Trophoblast cell (in vitro differentiated cells and primary cell): ENCODE measurements at places on chromosomes 6 and 20.

DNA sequence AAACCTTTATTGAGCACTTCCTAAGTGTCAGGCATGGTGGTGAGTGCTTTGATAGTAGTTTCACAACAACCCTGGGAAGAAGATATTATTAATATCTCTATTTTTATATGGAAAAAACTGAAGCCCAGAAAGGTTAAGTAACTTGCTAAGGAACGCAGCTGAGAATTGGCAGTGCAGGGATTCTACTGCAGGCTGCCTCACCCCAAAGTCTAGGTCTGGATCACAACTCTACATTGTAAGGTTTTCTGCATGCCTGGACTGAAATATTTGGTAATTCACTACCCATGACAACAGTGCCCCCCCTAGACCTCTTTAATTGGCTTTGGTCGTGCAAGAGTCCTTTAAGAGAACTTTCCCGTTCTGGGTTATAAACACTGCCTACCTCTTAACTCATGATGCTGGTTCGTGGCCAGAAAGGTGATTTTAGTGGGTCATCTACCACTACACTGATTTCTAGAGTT lies 67.1 kb upstream of the KCNQ5 start:
- H3K4me3 ChIP-seq, result no peak overlapping the region
- no peaks in the 10 kb centered on the region for H3K36me3 ChIP-seq
- no peaks in the 10 kb centered on the region for H3K27me3 ChIP-seq
- H3K27ac ChIP-seq, result no peak overlapping the region
- H3K4me1 ChIP-seq, result no peaks in the 10 kb centered on the region

- no peaks in the 10 kb centered on the region for H3K4me1 ChIP-seq
- peak overlapping the region; percentile 20 for H3K4me3 ChIP-seq
- no peaks in the 10 kb centered on the region for H3K36me3 ChIP-seq
- H3K27me3 ChIP-seq, result no peaks in the 10 kb centered on the region
- no peak for DNase-seq
Measured at GRCh38 chr6:58073263-58073662, 755.8 kb downstream of the PRIM2 start.

- peaks cover 3% of the 10 kb centered on the region for H3K4me1 ChIP-seq
- DNase-seq, result no peak
- H3K27me3 ChIP-seq, result no peaks in the 10 kb centered on the region
- H3K4me3 ChIP-seq, result no peak overlapping the region
- H3K36me3 ChIP-seq, result no peaks in the 10 kb centered on the region
- peak overlapping the region; percentile 8 for H3K27ac ChIP-seq
Measured at GRCh38 chr20:53149890-53150205, 177.7 kb downstream of the TSHZ2 start.

GRCh38 chr6:53744321-53744720 lies 50.5 kb upstream of the LRRC1 start:
- peak overlapping the region; percentile 83 for H3K27ac ChIP-seq
- peaks cover 14% of the 10 kb centered on the region for H3K4me1 ChIP-seq
- H3K4me3 ChIP-seq, result no peak overlapping the region
- DNase-seq, result peak; percentile 58

DNA sequence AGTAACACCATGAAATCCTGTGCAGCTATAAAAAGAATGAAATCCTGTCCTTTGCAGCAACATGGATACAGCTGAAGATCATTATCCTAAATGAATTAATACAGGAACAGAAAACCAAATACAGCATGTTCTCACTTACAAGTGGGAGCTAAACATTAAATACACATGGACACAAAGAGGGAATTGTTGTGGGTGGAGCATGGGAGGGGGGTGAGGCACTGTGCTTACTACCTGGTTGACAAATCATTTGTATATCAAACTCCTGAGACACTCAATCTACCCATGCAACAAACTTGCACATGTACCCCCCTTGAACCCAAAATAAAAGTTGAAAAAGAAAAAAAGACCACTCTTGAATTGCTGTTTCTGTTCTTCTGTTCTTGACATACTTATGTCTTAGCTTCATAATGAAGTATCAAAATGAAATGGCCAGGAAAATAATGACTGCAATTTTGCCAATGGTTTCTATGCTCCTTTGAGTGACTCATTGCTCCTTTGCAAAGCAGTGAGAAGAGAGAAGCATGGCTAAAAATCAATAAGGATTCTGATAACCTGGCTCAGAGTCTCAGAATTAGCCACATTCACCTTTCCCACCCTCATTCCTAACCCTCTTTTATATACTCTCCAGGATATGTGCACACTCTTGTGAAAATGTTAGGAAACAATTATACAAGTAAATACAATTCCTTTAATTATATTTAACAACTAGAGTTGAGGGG lies 71.0 kb downstream of the CYP39A1 start:
- no peak for DNase-seq
- H3K36me3 ChIP-seq, result no peaks in the 10 kb centered on the region
- H3K27ac ChIP-seq, result no peak overlapping the region
- H3K4me3 ChIP-seq, result no peak overlapping the region

GRCh38 chr20:54190217-54190616 lies 16.4 kb upstream of the CYP24A1 start:
- H3K27me3 ChIP-seq, result no peaks in the 10 kb centered on the region
- no peak for DNase-seq
- no peak overlapping the region for H3K4me3 ChIP-seq
- no peaks in the 10 kb centered on the region for H3K36me3 ChIP-seq
- no peak overlapping the region for H3K27ac ChIP-seq

GRCh38 chr6:122530440-122531046 lies 58.9 kb upstream of the SERINC1 start:
- H3K4me3 ChIP-seq, result no peak overlapping the region
- DNase-seq, result peak; percentile 89

GRCh38 chr6:143485967-143486366 lies 25.6 kb downstream of the FUCA2 start:
- no peak overlapping the region for H3K4me3 ChIP-seq
- H3K27me3 ChIP-seq, result no peaks in the 10 kb centered on the region
- DNase-seq, result no peak

DNA sequence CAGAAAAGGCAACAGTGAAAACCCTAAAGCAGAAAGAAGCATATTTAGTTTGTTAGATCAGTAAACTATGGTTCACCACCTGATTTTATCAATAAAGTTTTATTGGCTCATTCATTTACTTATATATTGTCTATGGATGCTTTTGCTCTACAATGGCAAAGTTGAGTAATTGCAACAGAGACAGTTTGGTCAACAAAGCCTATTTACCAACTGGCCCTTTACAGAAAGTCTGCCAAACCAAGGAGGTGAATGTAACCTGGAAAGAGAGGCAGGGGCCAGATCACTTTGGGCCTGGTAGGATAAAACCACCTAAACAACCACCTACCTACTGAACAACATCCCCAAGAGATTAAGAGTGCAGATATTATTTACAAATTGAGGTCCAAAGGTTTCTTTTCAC lies 19.4 kb downstream of the SAYSD1 start:
- no peaks in the 10 kb centered on the region for H3K27me3 ChIP-seq
- H3K4me1 ChIP-seq, result no peaks in the 10 kb centered on the region
- H3K4me3 ChIP-seq, result no peak overlapping the region
- H3K27ac ChIP-seq, result no peak overlapping the region
- H3K36me3 ChIP-seq, result no peaks in the 10 kb centered on the region

- no peaks in the 10 kb centered on the region for H3K36me3 ChIP-seq
- H3K27me3 ChIP-seq, result no peaks in the 10 kb centered on the region
- H3K4me3 ChIP-seq, result no peak overlapping the region
- peak; percentile 31 for DNase-seq
- no peak overlapping the region for H3K27ac ChIP-seq
- no peaks in the 10 kb centered on the region for H3K4me1 ChIP-seq
Measured at GRCh38 chr6:56314683-56315523, 67.5 kb upstream of the COL21A1 start.

GRCh38 chr20:61744691-61745396 lies 320.8 kb downstream of the TAF4 start:
- no peak for DNase-seq
- no peak overlapping the region for H3K27ac ChIP-seq
- no peaks in the 10 kb centered on the region for H3K36me3 ChIP-seq

- no peaks in the 10 kb centered on the region for H3K27me3 ChIP-seq
- no peak for DNase-seq
- H3K4me1 ChIP-seq, result no peaks in the 10 kb centered on the region
- no peak overlapping the region for H3K27ac ChIP-seq
Measured at GRCh38 chr6:112437058-112437457, 89.9 kb downstream of the RFPL4B start.
